Stimulated activated CD8-positive, alpha-beta memory T cell treated with anti-CD3 and anti-CD28 coated beads, Interleukin-4, amount 100 ng/mL, for 4 hours (primary cell): ENCODE measurements at places on chromosomes 4 and X.

GRCh38 chr4:140497405-140497746, 717 bp downstream of the MGAT4D start:
- DNase-seq: no peak

DNA sequence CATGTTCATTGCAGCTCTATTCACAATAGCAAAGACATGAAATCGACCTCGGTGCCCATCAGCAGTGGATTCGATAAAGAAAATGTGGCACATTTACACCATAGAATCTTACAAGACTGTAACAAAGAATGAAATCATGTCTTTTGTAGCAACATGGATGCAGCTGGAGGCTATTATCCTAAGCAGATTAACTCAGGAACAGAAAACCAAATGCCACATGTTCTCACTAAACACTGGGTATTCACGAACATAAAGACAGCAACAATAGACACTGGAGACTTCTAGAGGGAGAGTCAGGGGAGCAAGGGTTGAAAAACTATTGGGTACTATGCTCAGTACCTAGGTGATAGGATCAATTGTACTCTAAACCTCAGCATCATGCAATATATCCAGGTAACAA, 180.5 kb downstream of the PPP1R2C start:
- no peak for DNase-seq

- DNase-seq: peak; percentile 52
Measured at GRCh38 chrX:153947009-153947769, 2.7 kb upstream of the RENBP start.

DNA sequence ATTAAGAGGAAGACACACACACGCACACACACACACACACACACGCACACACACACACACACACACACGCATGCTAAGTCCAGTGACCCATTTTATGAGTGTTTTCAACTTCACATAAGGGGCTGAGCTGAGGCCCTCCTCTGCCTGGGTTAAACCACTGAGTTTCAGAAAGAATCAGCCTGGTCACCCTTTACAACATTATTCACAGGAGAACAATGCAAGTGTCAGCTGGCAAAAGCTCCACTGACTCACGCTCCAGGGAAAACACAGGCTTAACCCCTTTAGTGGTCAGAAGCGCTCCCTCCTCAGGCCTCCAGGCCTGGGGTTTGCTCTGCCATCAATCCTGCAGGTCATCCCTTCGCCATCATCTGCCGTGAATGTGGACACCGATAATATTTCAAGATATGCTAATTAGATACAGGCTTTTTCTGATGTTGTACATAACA, 46.9 kb downstream of the ACOX3 start:
- no peak for DNase-seq

GRCh38 chr4:119139822-119140252, 4.2 kb downstream of the MYOZ2 start:
- no peak for DNase-seq

DNA sequence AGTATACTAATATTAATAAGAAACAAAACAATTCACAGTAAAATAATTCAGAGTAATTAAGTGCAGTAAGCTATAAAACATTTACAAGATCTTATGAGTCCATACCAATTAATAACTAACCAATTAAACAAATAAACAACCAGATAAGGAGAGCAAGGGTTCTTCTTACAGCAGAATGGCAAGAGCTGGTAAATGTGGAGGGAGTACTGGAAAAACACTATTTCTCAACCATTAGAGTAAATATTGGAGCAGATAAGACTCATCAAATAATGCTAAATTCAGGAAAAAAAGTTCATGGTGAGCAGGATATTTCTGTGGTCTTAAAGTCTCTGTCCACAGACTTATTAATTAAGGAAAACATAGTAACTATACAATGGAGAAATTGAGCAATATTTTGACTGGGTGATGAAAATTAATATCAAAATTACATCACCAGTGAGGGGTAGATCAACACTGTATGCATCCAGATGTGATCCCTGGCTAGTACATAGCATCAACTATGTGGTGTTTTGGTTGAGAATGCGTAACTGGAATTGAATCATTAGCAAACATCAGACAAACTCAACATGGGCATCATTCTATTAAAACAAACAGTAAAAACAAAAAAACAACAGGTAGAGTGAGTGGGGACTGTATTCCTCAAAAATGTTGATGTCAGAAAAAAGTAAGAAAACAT, 1376.7 kb downstream of the PCDH19 start:
- DNase-seq: no peak

GRCh38 chr4:186935901-186936300, 212.2 kb upstream of the FAT1 start:
- no peak for DNase-seq

GRCh38 chrX:48908600-48908999, 2.8 kb downstream of the SLC35A2 start:
- no peak for DNase-seq

- DNase-seq: no peak
Measured at GRCh38 chrX:47723689-47724088, 64.7 kb upstream of the UXT start.

DNA sequence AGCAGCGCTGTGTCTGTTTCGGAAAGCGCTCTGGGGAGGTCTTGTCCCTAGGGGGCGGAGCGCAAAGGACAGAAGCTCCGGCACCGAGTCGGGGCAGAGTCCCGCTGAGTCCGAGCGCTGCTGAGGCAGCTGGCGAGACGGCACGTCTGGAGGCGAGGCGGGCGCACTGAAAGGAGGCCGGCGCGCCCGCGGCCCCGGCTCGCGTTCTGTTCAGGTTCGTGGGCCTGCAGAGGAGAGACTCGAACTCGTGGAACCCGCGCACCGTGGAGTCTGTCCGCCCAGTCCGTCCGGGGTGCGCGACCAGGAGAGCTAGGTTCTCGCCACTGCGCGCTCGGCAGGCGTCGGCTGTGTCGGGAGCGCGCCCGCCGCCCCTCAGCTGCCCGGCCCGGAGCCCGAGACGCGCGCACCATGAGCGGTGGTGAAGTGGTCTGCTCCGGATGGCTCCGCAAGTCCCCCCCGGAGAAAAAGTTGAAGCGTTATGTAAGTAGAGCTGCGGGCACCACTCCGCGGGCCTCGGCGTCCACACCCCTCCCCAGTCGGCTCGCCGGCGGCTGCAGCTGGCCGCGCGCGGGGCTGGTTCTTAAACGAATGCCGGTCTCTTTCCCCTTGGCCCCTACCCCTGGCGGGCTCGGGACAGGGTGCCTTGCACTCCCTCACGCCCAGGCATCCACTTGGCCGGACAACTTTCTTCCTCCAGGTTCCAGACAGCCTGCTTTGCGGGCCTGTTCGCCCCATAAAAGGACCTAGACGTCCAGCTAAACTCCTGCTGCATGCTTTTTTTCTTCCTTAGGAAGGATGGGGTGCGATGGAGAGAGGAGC, at the start of gene GAB1:
Gene GAB1, plus strand, starts transcription at position 96 of the 819 bp plus-strand sequence. Its CDS starts 313 bp downstream, at position 409.
- DNase-seq: no peak

DNA sequence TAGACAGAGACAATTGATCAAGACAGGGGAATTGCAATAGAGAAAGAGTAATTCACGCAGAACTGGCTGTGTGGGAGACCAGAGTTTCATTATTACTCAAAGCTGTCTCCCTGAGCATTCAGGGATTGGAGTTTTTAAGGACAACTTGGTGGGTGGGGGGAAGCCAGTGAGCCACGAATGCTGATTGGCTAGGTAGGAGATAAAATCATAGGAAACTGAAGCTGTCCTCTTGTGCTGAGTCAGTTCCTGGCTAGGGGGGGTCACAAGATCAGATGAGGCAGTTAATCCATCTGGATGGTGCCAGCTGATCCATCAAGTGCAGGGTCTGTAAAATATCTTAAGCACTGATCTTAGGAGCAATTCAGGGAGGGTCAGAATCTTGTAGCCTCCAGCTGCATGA, 358.6 kb downstream of the GPM6A start:
- DNase-seq: no peak

DNA sequence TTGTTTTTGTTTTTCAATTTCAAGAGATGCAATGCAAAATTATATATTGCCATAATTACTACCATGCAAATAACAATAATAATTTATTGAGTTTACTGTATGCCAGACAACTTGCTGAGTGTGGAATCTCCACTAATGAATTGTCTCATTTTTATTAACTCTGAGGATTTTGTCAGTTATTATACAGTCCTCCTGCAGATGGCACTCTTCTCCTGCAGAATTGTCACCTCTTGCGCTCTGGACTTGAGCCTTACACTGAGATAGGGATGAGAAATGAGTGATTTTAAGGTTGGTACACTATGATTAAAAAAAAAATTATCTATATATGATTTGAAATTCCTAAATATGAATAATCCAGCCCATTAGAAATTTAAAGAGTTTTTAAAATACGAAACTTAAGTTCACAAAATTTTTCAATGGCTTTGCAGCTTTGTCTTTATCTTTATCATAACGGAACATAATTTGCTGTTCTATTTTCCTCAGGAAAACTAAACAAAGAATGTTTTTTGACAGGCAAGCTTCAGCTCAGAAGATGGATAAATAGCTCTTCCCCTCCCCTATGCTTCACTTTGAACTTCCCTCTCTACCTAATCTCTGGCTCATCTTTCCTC, 12.7 kb upstream of the PAQR3 start:
- no peak for DNase-seq

- no peak for DNase-seq
Measured at GRCh38 chrX:14670819-14671218, 141.5 kb downstream of the GLRA2 start.

DNA sequence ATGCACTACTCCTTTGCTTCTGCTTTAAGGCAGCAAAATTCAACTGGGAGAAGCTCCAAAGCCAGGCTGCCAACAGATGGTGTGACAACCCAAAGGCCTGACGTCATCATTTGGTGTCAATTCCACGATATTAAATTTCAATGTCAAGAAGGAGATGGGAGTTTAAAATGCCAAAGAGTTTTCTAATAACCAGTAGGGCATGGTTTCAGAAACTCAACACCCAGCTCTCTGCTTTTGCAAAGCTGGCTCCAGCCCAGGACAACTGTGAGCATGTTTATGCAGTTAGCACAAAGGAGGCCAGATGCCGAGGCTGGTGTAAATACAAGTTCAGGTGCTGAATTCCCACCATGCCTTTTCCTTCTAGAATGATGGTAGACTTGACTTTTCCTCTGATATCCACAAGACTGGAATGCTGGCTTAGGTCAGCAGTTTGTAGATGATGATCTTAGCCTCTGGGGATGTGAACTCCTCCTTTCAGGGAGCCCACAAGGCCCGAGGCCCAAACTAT, 67.3 kb downstream of the AFAP1 start:
- DNase-seq: no peak

- DNase-seq: no peak
Measured at GRCh38 chr4:72489267-72489666, 79.8 kb downstream of the ADAMTS3 start.

DNA sequence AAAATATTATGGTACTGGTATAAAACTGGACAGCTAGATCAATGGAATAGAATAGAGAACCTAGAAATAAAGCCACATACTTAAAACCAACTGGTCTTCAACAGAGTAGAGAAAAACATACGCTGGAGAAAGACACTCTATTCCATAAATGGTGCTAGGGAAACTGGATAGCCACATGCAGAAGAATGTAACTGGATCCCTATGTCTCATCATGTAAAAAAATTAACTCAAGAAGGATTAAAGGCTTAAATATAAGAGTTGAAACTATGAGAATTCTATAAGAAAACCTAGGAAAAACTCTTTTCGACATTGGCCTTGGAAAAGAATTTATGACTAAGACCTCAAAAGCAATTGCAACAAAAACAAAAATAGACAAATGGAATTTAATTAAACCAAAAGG, 114.6 kb downstream of the PCDH18 start:
- DNase-seq: no peak

GRCh38 chrX:7996851-7997250, 69.6 kb upstream of the PNPLA4 start:
- no peak for DNase-seq

DNA sequence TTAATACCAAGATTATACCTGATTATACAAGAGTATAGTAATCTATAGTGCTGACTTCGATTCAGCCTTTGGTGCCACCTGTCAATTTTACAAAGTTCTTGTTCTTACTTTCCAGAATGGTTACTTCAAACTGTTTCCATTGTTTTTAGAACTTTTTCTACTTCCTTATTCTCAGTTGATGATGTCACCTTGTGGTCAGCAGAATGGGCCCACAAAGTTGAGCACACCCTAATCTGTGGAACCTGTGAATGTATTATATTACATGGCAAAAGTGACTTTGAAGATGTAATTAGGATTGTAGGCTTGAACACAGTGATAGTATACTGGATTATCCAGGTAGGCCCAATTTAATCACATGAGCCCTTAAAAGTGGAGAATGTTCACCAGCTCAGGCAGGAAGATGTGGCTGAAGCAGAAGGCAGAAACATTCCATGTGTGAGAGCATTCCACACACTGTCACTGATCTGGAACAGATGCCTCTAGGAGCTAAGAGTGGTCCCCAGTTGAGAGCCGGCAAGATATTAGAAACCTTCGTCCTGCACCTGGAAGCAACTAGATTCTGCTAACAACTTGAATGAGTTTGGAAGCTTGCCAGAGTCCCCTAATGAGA, 6.3 kb upstream of the SGMS2 start:
- DNase-seq: no peak

DNA sequence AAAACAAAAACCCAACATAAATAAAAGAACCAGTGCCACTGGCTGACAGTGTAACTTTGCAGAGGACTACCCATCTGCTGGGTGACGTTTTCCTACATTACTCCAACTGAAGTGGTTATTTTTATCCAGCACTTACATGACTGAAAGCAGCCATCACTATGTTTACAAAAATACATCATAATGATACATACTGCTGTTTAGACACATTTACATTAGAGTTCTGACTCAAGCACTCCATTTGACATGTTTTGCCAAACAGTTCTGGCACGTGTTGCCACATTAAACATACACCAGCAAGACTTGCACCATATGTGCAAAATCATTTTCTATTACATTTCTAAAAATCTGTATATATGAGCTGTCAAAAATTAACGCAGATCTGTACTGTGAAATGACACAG, 39.6 kb downstream of the BEND4 start:
- no peak for DNase-seq

DNA sequence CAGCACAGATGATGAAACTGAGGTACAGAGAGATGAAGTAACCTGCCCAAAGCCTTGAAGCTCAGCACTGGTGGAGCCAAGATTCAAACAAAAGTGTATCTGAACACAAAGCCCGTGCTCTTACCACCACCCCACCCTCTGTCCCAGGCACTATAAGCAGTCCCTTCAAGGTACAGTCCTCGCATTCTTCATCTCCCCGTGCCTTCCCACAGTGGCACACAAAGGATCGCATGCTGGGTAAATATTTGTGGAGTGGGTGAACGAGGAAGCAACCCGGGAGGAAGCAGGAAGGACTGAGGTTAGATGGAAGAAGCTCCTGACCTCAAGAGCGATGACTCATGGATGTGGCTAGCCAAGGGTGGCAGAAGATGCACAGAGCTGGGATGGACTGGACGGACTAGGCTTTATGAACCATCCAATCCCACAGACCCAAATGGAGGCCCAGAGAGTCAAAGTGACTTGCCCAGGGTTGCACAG, 18.4 kb downstream of the IQSEC2 start:
- DNase-seq: no peak

GRCh38 chr4:106496061-106496460, 127.5 kb upstream of the GIMD1 start:
- DNase-seq: no peak

GRCh38 chr4:24003496-24003895, 113.6 kb upstream of the PPARGC1A start:
- DNase-seq: no peak
